ENCODE measurements at places on chromosomes 1 and 21. TPM values are rescaled to one million over a fixed set of nuclear protein-coding genes. Genes with fewer than 3 reads are reported as not detected.

DNA sequence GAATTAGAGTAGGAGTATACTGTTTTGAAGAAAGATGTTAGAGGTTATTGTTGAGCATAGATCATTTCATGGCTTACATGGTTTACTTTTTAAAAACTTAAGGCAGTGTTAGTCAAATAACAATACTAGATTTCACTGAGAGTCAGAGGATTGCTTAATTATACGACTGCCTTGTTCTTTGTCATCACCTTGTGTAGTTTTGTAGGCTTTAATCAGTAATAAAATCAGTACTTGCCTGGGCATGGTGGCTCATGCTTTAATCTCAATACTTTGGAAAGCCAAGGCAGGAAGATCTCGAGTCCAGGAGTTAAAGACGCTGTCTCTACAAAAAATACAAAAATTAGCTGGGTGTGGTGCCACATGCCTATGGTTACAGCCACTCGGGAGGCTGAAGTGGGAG, 41.3 kb upstream of the GPR52 start:
- no peak for DNase-seq

- no peak for DNase-seq
Measured at GRCh38 chr1:152436593-152437496, 22.8 kb upstream of the CRNN start.

- no peak for DNase-seq
Measured at GRCh38 chr1:3919706-3920105, 19.6 kb upstream of the C1orf174 start.

DNA sequence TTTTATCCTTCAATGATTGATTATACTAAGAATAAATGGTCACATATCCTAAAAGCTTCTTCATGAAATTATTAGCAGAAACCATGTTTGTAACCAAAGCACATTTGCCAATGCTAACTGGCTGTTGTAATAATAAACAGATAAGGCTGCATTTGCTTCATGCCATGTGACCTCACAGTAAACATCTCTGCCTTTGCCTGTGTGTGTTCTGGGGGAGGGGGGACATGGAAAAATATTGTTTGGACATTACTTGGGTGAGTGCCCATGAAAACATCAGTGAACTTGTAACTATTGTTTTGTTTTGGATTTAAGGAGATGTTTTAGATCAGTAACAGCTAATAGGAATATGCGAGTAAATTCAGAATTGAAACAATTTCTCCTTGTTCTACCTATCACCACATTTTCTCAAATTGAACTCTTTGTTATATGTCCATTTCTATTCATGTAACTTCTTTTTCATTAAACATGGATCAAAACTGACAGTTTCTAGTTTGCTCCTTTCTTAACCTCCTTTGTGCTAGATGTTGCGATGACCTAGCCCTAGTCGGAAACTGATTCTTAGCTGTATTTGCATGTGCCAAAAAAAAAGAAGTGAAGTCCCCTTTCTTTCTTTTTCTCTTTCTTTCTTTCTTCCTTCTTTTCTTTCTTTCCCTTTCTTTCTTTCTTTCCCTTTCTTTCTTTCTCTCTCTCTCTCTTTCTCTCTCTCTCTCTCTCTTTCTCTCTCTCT, 45.1 kb downstream of the MAP3K7CL start:
- DNase-seq = no peak

DNA sequence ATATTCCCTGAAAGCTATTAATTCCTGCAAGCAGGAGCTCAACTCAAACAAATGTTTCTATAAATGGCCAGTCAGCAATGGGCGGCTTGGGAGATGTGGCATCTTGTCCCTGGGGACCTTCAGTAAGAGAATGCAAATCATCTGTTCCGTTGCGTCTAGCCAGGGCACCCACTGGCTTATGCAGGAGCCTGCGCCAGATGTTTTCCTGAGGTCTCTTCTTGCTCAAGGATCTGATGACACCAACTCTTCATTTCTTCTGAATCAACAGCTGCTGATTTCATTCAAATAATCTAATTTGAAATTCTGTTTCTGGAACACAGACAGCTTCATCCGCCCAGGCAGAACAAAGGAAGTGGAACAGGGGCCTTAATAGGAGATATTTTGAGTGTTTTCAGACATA, 70.0 kb upstream of the AJAP1 start:
- DNase-seq = no peak

GRCh38 chr1:54973205-54973921, 7.1 kb upstream of the TMEM61 start:
- DNase-seq = peak; percentile 60

GRCh38 chr1:204619721-204620120, 65.8 kb downstream of the LRRN2 start:
- DNase-seq = no peak

DNA sequence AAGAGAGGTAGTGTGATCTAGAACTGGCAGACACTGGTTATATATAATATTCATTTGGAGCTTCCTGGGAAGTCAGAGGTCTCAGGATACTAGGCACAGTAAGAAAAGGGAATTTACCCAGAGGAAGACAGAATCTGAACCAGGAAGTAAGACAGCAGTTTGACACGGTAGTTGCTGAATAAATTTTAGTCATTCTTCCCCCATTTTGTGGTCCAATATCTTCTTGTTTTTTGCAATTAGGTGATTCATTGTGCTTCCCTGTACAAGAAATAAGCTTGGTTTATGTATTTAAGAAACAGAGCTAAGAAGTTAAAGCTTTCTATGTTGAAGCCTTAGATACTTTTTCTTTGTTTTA, 1.3 kb downstream of the TMEM167B start:
- DNase-seq = no peak

GRCh38 chr1:177228693-177229065, 57.9 kb downstream of the BRINP2 start:
- DNase-seq = no peak

DNA sequence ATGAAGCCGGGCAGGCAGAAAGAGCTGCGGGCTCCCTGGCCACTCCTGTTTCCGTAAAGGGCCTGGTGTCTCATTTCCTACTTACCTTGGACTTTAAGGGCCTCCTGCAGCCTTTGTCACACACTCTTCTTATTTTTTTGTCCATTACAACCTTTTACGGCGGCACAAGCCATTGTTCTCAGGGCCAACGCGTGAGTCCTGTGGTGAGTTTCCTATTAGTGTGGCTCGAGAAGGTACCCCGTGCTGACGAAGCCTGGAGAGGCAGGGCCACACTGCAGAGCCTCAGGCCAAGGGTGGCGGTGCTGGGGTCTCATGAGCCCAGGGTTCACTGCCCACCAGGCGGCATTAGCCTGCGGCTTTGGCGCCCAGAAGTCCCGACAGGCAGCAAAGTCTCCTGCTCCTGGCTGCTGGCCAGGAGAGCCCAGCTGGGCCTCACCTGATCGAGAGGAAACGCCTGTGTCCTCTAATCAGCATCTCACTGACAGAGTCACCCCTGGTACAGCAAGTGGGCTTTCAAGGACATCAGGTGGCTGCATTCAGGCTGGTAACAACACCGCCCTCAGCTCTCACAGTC, 62.0 kb downstream of the SIK1 start:
- DNase-seq = no peak

DNA sequence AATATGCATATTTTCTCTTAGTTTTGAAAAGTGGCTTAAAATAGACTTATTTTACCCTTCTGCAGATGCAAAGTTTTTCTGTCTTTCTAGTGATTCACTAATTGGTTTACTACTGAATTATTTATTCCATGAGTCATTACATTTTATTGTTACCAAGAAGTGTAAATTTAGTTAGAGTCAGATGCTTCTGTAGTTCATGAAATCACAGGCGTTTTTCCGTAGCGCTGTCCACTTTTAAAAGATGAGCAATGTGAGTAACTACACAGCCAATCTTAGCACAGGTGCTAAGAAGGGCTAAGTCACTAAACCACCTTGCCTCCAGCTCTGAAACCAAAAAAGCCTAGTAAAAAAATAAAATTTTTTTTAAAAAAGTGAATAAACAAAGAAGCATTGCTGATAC, 24.7 kb downstream of the RGS13 start:
- no peak for DNase-seq

DNA sequence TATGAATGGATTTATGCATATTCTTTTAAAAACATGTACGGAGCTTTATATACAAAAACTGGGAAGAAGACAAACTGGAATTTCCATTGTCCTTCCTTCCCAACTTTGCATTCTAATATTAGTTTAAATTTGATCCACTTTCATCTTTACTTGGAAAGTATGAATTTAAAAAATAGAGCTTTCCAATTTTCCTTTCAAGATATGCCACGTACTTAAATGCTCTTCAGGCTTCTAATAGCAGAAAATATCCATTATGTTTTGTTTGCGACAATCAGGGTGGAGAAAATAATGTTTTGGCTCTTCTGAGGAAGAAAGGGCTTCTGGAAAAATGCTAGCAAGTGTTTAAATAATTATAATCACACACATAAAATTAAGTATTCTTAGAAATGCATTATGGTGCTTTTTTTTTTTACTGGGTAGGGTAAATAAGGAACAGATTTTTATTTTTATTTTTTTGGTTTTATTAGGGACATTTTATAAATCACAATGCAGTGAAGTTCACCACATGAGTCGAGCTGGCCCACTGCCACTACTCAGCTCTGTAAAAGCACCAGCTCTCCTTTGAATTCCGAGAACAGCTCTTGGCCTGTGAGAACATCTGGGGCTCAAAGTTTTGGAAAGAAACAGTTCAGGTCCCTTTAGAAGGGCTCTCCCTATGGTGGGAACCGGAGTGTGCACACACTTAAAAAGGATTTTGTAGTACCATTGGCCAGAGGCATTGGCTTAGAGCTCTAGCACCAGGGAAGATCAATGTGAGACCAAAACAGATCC, 287.4 kb upstream of the LYPLAL1 start:
- DNase-seq = no peak

DNA sequence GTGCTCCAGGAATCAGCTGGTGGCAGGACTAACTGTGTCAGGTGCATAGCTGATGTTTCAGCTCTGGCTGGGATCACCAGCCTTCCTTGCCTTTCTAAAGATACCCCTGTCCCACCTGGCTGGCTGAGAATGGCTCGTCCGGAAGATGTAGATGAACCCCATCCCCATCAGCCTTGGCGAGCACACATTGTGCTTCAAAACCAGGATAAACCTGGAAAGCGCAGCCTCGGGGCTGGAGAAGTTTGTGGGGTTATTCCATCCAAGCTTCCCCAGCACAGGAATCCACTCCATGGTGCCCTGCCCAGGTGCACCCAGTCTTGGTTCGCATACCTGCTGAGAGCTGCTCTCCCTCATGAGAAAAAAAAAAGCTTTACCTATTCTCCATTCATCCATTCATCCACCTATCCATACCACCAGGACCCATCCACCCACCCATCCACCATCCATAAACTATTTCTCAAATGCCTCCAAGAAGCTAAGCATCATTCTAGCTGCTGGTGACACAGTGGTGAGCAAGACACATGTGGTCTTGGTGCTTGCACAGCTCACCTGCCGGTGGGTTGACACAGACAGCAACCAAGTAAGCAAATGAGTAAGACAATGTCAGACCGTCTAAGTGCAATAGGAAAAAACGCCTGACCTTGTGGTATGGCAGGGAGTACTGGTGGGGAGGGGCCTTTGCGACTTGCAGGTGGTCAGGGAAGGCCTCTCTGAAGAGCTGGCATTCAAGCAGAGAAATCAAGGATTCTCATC, 94.0 kb downstream of the DMRTB1 start:
- DNase-seq = peak; percentile 5

GRCh38 chr1:207952617-207953542, 42.0 kb upstream of the CD34 start:
- DNase-seq = no peak

GRCh38 chr1:234881893-234882771, 246.5 kb downstream of the TOMM20 start:
- no peak for DNase-seq

- DNase-seq = no peak
Measured at GRCh38 chr21:33249331-33250002, 16.7 kb upstream of the IL10RB start.

- peak; percentile 40 for DNase-seq
Measured at GRCh38 chr1:160375788-160376524, 9.1 kb downstream of the NHLH1 start.

The MCOLN3 gene
- not detected for total RNA-seq

The KRTAP11-1 gene
- total RNA-seq = not detected

The OR2W3 gene
- 1.8 TPM for total RNA-seq

The CNTN2 gene
- total RNA-seq = 208 TPM

The IVL gene
- total RNA-seq = not detected

The HRNR gene
- not detected for total RNA-seq

The SLC25A34 gene
- total RNA-seq = 4.1 TPM

The SPRR2F gene
- not detected for total RNA-seq

The TAS1R1 gene
- not detected for total RNA-seq

The ASCL5 gene
- total RNA-seq = not detected
